ENCODE measurements at places on chromosomes 2 and 18. TPM values are rescaled to one million over a fixed set of nuclear protein-coding genes. Genes with fewer than 3 reads are reported as not detected.

GRCh38 chr18:8167026-8167425, 442.2 kb upstream of the RAB12 start:
- no peak for DNase-seq

GRCh38 chr2:37816686-37817085, 108.4 kb upstream of the RMDN2 start:
- DNase-seq: no peak

GRCh38 chr2:25279091-25279651, 62.6 kb downstream of the DNMT3A start:
- DNase-seq: peak; percentile 60

GRCh38 chr2:207321514-207321913, 155.8 kb upstream of the KLF7 start:
- DNase-seq: no peak

DNA sequence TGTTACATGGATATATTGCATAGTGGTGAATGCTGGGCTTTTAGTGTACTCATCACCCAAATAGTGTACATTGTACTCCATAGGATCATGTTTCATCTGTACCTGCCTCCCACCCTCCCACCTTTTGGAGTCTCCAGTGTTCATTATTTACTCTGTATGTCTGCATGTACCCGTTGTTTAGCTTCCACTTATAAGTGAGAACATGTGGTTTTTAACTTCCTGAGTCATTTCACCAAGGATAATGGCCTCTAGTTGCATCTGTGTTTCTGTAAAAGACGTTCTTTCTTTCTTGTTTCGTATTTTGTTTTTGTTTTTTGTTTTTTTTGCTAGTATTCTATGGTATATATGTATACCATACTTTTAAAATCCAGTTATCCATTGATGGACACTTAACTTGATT, 107.5 kb downstream of the MSTN start:
- DNase-seq: no peak

DNA sequence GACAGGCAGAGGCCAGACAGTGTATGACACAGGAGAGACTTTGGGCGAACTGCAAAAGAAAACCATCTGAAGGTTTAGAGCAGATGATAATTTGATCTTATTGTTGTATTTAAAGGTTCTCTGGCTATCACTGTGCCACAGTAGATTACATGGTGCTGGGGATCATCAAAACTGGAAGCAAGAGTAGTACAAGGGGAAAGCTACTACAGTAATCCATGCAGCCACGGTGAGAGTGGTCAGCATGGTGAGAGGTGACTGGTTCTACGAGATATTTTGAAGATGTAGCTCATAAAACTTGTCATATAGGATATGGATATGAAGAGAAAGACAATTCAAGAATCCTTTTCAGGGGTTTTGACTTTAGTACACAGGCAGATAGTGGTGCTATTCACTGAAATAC, 194.8 kb upstream of the GULP1 start:
- DNase-seq: no peak

DNA sequence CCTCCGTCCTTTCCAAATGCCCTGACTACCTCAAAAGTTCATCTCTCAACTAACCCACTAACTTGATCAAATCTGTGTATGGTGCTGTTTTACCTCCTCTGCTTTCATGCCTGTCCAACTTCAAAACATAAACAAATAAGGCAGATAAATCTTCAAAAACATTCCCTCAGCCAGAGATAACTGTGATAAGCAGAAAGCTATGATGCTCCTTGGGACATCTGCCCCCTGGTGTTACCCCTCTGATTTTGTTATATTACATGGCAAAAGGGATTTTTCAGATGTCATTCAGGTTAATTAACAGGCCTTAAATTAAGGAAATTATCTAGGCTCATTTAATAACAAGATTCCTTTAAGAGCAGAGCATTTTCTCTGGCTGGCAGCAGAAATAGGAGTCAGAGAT, 810.8 kb upstream of the CHAC2 start:
- no peak for DNase-seq

- no peak for DNase-seq
Observed at GRCh38 chr2:20198001-20198400, 26.9 kb downstream of the SDC1 start.

GRCh38 chr18:21684731-21685130, 19.8 kb downstream of the ABHD3 start:
- no peak for DNase-seq

DNA sequence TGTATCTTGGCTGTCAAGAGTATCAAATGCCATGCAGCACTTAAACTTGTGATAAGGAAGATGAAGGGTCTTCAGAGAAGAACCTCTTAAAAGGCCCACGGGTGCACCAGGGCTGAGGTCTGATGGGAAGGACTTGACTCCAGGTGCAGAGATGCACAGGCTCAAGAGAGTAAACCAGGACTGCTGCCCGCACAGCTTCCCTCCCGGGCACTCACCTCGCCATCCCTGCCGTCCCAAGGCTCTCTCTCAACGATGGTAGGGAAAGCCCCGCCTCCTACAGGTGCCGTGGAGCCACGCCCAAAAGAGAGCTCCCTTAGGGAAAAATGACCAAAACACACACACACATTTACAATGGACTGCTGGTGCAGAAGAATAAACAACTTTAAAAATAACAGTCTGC, 27.9 kb downstream of the PDIA6 start:
- DNase-seq: no peak

- DNase-seq: no peak
Observed at GRCh38 chr2:180029575-180029974, 22.5 kb upstream of the CWC22 start.

DNA sequence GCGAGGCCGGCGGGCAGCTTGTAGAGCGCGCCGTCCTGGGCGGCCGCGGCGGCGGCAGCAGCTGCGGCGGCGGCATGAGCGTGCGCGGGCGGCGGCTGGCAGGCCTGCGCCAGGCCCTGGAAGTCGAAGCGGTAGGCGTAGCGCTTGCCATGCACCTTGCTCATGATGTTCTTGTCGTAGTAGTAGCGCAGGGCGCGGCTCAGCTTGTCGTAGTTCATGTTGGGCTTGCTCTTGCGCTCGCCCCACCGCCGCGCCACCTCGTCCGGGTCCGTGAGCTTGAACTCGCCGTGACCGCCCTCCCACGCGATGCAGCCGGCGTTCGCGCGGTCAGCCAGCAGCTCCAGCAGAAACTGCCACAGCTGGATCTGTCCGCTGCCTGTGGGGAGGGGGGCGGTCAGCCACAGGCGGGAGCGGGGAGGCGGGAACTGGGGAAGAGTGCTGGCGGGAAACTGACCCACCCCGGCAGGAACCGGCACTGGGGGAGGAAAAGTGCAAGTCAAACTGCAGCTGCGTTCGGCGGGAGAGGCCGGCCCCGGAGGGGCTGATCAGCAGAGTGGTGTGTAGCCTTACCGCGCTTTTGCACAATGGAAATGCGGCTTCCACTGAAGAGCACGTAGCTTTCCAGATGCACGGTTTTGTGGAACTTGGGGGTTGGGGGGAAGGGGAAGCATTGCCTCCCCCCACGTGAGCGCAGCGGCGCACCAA, 3.0 kb downstream of the FEV start:
- DNase-seq: peak; percentile 45

DNA sequence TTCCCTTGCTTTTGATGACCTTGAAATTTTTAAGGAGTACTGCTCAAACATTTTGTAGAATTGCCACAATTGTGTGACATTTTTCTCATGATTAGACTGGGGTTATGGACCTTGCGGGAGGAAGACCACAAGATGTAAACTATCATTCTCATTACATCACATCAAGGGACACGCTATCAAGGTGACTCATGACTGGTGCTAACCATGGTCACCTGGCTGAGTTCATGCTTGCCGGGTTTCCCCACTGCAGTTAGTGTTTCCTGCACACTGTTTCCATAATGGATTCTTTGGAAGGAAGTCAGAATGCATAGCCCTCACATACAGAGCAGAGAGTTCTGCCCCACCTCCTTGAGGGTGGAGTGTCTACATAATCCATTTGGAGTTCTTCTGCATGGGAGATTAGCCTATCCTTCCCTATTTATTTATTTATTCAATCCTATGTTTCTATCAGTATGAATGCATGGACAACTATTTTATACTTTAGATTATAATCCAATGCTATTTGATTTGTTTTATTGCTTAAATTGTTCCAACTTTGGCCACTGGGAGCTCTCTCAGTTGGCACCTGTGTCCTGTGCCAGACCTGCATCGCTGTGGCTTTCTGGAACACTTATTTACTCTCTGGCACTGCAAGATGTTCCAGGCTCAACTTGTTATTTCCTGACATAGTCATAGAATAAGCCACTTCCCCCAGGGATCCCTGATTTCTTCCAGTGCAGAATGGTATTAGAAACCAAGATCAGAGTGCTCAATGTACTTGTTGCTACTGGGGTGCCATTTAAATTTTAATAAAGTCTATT, 6.0 kb downstream of the MC2R start:
- DNase-seq: no peak

DNA sequence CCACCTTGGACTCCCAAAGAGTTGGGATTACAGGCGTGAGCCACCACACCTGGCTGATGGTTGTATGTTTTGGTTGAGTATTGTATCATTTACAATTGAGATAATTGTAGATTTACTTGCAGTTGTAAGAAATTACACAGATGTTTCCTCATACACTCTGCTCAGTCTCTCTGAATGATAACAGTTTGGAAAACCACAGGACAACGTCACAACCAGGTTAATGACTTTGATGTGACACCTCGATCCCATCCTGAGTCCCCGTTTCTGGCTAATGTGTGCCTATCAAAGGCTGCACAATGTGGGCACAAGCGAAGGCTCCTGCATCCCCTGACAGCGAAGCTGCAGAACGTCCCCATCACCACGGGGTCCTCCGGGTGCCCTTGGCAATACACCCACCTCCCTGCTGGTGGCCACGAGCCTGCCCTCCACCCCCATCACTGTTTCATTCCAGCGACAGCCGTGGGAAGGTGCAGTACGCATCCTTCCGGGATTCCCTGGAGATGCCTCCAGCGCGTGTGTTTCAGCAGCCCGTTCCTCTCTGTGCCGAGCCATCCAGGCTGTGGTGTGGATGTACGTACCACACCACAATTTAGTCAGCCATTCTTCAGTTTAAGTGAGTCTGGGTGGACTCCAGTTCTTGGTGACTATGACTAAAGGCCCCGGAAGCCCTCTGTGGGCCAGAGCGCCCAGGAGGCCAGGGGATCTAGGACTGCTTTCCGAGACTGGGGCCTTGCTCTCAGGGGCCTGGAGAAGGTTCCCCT, 4.3 kb upstream of the PDCD1 start:
- DNase-seq: no peak

GRCh38 chr2:64482765-64483504, 29.0 kb downstream of the LGALSL start:
- no peak for DNase-seq

- DNase-seq: no peak
Observed at GRCh38 chr2:133213651-133214050, 354.6 kb downstream of the NCKAP5 start.

- no peak for DNase-seq
Observed at GRCh38 chr2:109347626-109348025, 218.6 kb downstream of the SH3RF3 start.

DNA sequence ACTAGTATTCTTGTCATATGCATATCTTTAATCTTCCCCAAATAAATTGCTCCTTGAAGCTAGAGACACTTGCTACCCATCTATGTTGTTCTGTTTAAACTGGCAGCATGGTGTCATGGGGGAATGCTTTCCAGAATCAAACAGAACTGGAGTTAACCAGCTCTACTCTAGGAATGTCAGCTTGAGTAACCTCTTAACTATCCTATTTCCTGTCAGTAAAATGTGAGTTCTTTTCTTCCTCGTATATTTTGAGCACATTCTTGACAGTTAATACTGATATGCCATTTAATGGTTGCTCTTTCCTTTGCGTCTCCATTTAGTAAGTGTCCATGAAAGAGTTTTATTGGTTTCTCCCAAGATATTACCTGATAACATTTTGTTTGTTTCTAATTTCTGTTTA, 23.0 kb downstream of the CNTNAP5 start:
- DNase-seq: no peak

- no peak for DNase-seq
Observed at GRCh38 chr2:70047451-70047850, 39.8 kb upstream of the PCBP1 start.

DNA sequence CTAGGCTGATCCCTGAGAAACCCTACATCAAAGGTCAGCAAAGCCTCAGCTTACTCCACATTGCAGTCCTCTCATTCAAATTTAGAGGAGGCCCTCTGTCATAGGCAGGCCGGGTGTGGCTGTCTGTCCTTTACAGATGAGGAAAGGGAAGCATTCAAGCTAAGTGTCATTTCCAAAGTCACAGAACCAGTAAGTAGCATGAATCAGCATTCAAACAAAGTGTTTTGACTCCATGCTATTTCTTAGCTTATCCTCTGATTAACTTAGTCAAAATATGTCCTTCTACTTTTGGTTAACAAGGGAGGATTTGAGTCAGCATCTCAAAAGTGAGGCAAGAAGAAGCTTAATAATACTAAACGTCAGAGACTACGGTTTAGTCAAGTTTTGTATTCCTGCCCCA, 409.0 kb upstream of the POU3F3 start:
- DNase-seq: no peak

DNA sequence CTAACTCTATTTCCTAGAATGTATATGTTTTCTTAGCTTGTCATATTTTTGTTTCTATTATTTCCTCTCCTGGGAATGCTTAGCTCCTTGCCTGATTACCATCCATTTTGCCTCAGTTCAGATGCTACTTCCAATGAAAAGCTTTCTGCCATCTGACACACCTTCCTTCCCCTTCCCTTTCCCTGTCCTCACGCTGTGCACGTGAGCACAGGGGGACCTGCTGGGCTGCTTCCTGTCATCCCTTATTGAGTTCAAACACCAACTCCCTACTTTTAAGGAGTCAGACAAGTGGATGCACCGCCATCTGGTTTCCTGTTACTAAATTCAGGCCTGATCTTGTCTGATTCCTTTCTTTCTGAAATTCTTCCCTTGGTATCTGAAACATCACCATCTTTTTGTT, 2.4 kb upstream of the INO80C start:
- no peak for DNase-seq

- DNase-seq: peak; percentile 95
Observed at GRCh38 chr2:28390746-28391563, 1.7 kb upstream of the FOSL2 start.

DNA sequence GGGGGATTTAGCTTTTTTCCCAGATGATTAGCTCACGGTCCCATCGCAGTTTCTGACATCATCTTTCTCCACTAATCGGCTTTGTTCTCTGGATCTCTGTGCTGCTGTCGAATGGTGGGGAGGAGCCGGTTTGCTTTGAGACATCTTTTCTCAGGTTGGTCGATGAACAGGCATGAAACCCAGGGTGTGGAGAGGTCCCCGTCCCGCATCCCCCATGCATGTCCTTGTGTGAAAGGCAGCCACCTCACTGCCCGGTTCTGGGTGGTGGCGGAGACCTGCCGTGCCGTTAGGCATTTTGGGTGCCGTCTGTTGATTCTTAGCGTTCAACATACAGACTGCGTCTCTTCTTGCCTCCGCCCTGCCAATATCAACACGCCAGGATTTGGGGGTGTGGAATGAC, 57.8 kb downstream of the CTDP1 start:
- DNase-seq: no peak

The PJVK gene
- polyA plus RNA-seq: 6.0 TPM

The PRLH gene
- polyA plus RNA-seq: not detected

The MYO5B gene
- polyA plus RNA-seq: 1.1 TPM

The LYG2 gene
- 0.26 TPM for polyA plus RNA-seq

The MTCL1 gene
- 18.6 TPM for polyA plus RNA-seq

The NEU4 gene
- 3.5 TPM for polyA plus RNA-seq

The RAX gene
- polyA plus RNA-seq: 0.27 TPM

The DAPL1 gene
- polyA plus RNA-seq: not detected

The HMSD gene
- 0.32 TPM for polyA plus RNA-seq

The LAMA3 gene
- polyA plus RNA-seq: 4.7 TPM

The ALPG gene
- polyA plus RNA-seq: not detected

The RSAD2 gene
- polyA plus RNA-seq: 2.9 TPM

The PCGF1 gene
- polyA plus RNA-seq: 15.4 TPM

The MARCO gene
- 1.8 TPM for polyA plus RNA-seq

The ZC3H8 gene
- polyA plus RNA-seq: 13.1 TPM

The MAPRE2 gene
- 25.7 TPM for polyA plus RNA-seq

The GPR39 gene
- polyA plus RNA-seq: 0.14 TPM

The IL37 gene
- polyA plus RNA-seq: not detected

Measured in muscle of back (tissue), 13 donors.